ENCODE measurements at places on chromosomes 1 and 21.

- DNase-seq: no peak
Measured at GRCh38 chr1:17121881-17122280, 2.6 kb upstream of the PADI2 start.

GRCh38 chr21:42472521-42472920 is 23.5 kb downstream of the RSPH1 start:
- no peak for DNase-seq

DNA sequence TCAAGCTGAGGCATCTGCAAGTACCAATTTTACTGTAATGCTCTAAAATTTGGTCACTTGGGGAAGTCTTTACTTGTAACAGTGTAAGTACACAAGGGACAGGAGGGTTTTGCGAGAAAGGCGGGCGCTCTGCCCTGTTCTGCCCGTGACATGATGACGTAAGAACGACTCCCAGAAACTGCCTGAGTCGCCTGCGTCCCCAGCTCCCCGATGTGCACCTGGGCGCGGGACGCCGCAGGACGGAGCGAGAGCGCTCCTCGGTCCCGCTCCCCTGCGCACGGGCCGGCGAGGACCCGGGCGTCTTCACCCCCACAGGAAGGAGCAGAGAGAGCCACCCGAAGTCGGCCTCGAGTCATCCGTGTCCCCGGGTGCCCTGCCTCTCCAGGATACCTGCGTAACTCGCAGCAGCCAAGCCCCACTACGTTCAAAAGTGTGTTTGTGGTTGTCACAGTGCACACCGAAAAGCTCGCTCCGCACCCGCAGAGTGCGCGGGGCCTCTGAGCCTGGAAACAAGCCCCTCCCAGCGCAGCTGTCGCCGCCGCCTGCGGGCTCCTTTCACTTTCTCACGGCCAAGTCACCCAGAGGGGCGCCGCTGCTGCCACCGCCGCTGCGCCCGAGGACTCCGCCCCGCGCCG is 3.3 kb upstream of the ZBTB18 start:
- DNase-seq: peak; percentile 85

DNA sequence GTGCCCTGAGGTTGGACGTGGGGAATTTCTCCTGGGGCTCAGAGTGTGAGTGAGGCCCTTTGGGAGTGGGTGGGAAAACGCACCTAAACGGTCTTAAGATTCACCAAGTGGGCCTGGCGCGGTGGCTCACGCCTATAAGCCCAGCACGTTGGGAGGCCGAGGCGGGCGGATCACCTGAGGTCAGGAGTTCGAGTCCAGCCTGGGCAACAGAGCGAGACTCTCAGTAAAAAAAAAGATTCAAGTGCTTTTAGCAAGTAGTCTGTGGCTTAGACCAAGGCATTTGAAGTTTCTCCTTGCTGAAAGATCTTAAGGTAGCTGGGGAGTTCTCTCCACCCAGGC is 1.4 kb downstream of the RPS8 start:
- no peak for DNase-seq

DNA sequence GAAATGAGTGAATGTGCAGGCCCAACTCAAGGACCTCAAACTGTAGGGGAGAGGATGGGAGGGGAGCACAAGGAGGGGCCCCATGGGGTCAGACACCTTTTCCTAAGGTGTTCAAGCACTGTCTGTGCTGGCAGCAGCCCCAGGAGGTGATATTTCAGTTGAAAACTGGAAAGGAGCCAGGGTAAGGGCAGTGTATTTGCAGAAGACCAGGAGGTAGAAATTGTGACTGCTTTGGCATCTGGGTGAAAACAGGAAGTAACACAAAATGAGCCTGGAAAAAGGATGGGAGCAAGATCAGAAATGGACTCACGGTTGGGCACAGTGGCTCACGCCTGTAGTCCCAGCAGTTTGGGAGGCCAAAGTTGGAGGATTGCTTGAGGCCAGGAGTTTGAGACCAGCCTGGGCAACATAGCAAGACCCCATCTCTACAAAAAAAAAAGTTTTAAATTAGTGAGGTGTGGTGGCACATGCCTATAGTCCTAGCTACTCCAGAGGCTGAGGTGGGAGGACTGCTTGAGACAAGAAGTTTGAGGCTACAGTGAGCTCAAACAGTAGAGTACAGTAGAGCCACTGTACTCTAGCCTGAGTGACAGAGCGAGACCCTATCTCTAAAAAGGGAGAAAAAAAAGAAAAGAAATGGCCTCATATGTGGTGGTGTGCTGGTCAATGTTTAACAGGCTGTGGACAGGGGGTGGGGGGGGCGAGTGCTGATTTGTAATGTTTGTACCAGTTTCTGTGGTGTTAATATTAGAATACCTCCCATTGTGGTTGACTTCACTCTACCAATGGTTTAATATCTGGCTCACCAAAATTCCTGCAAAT is 76.2 kb upstream of the ANGPTL1 start:
- DNase-seq: no peak

DNA sequence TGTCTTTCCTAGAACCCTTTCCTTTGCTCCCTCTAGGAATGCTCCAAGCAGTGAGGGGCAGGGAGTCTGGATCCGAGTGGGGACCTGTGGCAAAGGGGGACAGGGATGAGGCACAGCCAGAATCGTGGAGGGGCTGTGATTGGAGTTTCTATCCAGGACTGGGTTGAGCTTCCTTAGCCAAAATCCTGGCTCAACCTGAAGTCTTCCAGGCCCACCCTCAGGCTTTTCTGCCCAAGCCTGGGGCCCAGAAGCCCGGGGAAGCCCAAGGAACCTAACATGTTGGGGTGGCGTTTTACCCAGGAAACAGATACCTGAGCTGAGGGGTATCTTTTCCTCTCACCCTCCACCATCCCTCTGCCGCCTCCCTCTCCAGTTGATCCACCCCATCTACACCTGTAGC is 5.4 kb downstream of the MYOG start:
- DNase-seq: no peak

- DNase-seq: peak; percentile 68
Measured at GRCh38 chr21:44932408-44933181, 7.2 kb upstream of the SLX9 start.

DNA sequence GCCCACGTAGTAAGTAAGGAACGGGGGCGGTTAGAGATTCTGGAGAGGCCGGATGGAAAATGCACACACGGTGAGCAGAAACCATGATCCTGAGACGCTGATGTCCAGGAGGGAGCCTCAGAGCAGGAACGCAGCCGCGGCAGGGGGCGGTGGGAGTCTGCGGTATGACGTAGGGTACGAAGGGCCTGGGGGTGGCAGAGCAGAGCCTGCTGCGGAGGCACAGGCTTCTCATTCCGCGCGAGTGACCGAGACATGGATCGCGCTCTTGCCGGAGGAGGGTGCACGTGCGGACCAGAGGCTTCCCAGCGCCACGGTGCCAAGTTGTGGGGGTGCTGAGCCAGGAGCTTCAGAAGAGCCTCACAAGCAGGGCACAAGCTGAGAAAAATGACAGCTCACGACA is 176.2 kb downstream of the KIF26B start:
- DNase-seq: no peak

DNA sequence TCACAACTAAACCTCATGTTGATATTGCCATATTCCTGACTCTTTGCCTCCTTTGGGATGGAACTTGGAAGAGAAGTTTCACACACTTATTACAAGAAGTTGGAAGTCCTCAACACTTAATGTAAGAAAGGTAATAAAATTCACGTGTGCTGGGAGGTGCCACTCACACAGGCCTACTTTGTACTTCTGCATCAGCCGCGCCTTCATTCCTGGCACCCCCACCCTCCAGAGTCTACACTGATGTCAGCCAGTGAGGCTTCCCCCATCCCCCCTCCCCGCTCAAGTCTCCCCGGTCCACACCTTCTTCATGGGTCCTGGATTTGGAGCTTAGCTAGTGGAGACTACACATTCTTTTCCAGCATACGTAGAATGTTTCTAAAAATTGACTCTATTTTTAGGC is 24.8 kb upstream of the SLC45A1 start:
- DNase-seq: no peak

- DNase-seq: peak; percentile 37
Measured at GRCh38 chr1:89799495-89799894, 21.3 kb upstream of the LRRC8D start.

DNA sequence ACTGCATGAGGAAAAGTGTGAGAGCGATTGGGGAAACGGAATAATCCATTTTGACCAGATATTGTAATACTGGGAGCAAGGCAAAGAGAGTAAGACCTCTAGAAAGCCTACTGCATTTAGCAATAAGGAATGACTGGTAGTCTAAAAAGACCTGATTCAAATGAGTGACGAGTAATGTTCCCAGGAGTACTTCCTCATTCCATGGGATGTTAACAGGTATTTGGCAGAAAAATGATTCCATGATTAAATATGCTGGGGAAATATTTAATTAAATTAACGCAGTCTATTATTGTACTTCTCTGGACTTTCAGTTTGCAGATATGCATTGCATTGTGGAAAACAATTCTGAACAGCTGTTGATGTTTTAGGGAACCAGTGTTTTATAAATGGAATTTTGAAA is 105.5 kb downstream of the RPE65 start:
- DNase-seq: no peak

DNA sequence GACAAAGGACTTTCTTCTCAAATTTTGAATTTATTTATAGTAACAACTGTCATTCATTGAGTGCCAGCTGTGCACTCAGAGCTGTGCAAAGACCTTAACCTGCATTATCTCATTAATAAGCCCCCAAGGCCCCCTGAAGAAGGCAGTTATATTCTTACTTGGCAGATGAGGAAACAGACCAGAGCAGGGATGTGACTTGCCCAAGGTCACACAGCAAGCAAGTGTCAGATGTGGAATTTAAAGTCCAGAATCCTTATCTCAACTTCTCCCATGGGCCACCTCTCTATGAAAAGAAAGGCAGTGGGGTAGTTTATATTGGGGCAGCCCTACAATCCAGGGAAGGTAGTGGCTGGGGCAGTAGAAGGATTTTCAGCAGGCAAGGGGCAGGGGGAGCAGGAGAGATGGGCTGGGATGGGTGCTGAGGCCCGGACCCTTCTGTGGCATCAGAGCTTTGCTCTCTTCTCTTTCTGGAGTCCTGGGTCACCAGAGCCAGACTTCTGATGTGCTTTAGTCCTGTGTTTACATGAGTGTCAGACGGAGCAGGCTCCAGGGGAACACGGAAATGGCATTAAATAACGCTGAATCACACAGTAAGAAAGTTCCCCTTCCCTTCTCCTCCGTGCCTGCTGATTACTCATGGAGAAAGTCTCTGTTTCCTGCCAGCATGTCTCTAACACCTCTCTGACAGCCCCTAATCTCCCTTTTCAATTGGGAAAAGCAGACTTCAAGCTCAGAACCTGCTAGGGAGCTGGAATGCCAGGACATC is 39.5 kb downstream of the EPHB2 start:
- peak; percentile 62 for DNase-seq

- no peak for DNase-seq
Measured at GRCh38 chr1:152182944-152183361, 23.9 kb upstream of the RPTN start.

DNA sequence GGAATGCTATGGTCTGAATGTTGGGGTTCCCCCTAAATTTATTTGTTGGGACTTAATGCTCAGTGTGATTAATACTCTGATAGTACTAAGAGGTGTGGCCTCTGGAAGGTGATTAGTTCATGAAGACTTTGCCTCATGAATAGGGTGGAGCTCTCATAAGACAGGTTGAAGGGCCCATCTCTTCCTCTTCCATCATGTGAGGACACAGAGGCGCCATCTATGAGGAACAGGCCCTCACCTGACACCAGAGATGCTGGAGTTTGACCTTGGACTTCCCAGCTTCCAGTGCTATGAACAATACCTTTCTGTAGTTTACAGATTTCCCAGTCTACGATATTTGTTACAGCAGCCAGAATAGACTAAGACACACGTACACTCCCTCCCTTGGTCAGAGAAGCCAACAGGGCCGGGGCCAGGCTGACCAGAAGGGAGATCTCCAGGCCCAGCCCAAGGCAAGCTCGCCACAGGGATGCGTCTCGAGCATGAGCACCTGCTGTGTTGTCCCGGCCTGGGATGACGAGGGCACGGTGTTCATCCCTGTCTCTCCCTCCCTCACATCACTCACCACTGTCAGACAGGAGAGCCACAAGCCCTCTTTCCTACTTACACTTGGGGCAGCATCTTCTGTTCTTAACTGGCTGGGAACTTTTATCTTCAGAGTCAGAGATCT is 4.7 kb upstream of the ABCG1 start:
- no peak for DNase-seq

All from GM12865 (cell line).